HL-60 (cell line): ENCODE measurements at places on chromosomes 12 and 14.

- no peak for DNase-seq
Measured at GRCh38 chr12:120841525-120841924, 62.6 kb downstream of the SPPL3 start.

- DNase-seq = no peak
Measured at GRCh38 chr12:98369581-98369980, 145.8 kb upstream of the TMPO start.

GRCh38 chr12:114747012-114747858 lies 63.3 kb upstream of the TBX3 start:
- no peak for DNase-seq

GRCh38 chr12:9133216-9133916 lies 17.6 kb upstream of the A2M start:
- no peak for DNase-seq

DNA sequence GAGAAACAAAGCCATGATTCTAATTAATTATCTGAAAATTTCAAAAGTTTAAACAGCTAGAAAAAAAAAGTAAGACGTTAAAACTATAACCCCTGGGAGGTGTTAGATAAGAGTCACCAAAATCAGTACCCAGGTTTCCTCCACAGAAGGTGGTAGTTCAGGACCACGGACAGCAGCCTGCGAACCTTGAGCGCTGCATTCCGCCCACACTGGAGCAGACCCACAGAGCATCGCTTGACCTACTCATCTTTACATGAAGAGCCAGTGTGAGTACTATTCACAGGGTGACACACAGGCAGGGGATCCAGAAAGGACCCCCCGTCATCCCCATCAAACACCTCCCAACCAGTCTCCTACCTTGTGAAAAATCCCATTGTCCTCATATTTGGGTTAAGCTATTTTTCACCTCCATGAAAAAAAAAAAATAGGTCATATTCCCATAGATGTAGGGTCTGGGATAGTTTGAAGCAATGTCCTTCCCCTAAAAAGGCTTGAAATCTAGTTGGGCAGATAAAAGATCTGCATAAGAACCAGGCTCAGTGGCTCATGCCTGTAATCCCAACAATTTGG lies 8.8 kb upstream of the CHGA start:
- DNase-seq = peak; percentile 6
